Stimulated activated CD4-positive, alpha-beta T cell treated with anti-CD3 and anti-CD28 coated beads, Interleukin-12 subunit alpha, Interleukin-12 subunit beta, amount 100 ng/mL, for 48 hours (primary cell): ENCODE measurements at places on chromosomes 5 and 9.

DNA sequence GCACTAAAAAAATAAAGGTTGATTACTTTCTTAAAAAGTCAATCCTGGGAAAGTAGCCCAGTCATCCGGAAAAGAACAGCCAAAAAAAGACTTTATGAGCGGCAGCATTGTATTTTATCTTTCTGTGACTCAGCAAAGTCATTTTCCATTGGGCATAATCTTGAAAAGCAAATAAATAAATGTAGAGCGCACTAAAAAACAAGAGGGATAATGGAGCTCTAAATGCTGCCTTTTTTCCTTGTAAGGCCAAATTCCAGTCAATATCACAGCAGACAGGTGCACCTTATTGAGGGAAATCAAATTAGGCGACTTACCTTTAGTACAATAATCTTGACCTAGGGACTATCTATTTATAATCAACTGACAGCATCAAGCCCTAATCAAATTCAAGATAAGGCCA lies 266.8 kb downstream of the MTRR start:
- no peak for DNase-seq

DNA sequence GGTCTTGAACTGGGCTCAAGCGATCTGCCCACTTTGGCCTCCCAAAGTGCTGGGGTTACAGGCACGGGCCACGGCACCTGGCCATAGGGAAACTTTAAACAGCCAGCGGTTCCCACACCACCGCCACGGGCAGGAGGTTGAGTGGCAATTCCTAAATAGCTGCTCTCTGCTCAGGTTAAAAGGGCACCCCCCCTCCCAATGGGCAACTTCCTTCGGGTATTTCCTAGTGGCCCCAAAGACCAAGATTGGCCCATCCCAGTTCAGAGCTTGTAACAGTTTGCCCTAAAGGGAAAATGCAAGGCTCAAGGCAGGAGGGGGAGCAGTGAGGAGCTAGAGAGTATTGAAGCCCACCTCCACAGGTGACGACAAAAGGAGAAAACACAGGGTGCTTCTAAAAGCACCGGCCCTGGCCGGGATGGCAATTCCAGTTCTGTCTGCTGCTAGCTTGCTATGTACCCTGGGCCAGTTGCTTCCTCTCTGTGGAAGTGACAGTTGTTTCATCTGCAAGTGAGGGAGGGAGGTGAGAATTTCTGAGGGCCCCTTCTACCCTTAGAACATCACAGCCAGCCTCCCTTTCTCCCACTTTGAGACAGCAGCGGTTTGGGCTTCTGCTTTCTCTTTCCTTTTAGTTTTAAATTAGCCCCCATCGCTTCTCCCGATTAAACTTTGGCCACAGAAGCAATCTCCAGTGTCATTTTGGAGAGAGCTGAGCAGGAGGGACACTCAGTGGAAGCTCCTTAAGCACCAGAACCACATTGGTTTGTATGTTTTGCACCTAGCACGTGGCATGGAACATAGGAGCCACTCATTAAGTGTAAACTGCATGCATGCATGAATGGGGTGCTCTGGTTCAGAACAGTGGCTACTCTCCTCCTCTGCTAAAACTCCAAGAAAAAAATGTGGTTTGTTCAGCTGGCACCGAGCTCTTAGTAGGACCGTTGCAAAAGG lies 17.3 kb upstream of the TNIP1 start:
- DNase-seq, result no peak

GRCh38 chr9:130759738-130760137 lies 66.2 kb downstream of the EXOSC2 start:
- DNase-seq, result no peak

DNA sequence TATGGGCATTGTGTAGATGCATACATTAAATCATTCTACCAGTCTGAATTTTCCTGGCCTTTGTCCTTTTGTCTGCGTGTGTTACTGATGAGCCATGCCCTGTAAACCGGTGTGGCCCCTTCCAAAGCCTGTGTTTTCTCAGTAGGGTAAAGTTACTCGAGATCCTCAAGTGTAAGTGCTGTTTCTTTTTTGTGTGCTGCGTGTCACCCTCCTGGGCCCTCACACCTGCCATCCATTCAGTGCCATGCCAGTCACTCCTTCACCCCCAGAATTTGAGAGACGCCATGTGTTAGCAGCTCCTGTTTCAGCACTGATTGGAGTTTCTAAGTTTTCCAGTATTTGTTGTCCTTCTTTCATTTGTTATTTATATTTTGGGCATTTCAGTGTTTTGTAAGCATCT lies 288.2 kb downstream of the FANCC start:
- DNase-seq, result no peak

GRCh38 chr5:131482617-131483016 lies 152.4 kb downstream of the RAPGEF6 start:
- DNase-seq, result no peak

- peak; percentile 98 for DNase-seq
These were observed at the start of gene MXD3 for GRCh38 chr5:177311723-177312648. Gene MXD3, minus strand, starts transcription at chr5:177311898. Its CDS starts 68 bp downstream, at chr5:177311830.

DNA sequence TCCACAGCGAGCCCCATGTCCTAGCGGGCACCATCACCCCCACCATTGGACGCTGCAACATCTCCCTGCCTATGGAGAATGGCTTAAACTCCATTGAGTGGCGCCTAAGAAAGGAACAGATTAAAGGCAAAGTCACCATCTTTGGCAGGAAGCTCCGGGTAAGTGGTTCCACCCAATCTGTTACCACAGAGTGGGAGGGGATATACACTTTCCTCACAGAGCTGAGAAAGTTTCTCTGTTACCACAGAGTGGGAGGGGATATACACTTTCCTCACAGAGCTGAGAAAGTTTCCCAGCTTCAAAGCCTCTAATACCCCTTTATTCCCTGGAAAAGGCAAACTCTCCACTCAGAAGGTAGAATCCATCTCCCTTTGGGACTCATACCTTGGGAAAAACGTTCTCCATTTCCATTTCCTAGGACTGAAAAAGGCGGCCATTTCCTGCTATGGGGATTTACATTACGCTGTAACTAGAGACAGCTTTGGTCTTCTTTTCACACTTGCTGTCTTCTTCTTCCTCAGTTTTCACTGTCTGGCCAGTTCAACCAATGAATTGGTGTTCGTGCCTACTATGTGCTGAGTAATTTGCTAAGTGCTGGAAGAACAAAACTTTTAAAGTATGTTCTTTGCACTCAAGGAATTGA lies 63.4 kb upstream of the WWC1 start:
- peak; percentile 58 for DNase-seq

- DNase-seq, result no peak
These were observed 265.7 kb upstream of the PANK3 start for GRCh38 chr5:168844922-168845296.

DNA sequence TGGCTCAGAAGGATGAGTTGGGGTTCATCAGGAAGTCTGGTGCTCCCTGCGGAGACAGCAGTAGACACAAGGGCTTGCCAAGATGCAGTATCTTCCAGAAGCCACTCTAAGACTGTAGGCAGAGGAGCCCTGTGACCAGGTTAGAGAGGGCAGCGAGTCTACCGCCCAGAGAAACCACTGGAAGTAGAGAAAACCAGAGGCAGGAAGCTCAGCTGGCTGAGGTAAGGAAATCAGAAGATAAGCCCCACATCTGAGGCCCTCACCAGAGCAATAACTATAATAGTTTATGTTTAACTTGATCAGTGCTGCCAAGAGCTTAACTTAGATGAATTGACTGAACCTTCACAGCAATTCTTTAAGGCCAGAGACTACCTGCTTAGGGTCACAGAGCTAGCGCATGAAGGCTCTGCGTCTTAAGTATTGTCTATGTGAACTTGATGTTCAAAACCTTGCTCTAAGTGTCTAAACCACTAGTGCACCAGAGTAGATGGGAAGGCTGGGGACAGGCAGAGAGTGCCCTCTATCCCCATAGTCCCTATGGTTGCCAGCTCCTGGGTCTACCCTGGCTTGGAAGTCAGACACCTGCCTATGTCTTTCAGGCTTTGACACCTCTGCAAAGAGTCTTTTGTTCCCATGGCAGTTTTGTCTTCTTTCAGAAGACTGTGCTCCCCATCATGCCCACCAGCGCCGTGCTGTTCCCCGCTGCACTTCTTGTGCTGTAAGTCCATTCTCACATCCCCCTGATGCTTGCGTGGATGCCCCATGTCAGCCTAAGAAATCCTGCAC lies 228.2 kb upstream of the KLF4 start:
- DNase-seq, result no peak

DNA sequence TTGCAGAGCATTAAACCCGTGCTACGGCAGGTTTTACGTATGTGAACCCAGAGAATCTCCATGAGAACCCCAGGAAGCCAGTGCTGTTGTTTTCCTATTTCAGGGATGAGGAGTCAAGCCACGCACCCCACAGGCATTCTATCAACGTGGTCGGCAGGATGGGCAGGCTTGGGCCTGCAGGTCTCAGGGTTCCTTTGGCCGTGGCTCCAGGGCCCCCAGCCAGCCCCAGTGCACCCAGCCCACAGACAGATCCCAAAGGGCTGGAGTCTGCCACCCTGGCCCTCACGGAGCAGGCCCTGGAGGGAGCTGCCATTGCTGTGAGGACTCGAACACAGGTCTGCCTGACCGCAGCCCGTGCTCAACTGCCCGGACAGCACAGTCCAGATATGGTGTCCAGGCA lies 77.1 kb upstream of the STXBP1 start:
- DNase-seq, result no peak

DNA sequence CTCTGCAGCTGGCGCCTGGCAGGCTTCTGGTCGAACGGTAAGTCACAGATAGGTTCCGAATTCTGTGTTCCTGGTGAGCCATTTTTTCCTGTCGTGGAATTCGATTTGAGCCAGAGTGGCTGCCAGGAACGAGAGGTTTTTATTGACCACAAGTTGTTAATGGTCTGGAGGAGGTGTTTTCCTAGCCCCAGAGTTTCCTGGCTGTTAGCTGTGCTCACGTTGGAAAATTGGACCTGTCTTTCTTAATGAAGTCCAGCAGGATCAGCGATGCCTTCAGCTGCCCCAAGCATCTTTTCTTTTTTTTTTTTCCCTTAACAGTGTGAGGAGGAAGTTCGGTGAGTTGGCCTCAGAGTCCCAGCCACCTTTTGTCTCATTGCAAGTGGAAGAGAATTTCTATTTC lies 62.9 kb downstream of the COL5A1 start:
- DNase-seq, result no peak

DNA sequence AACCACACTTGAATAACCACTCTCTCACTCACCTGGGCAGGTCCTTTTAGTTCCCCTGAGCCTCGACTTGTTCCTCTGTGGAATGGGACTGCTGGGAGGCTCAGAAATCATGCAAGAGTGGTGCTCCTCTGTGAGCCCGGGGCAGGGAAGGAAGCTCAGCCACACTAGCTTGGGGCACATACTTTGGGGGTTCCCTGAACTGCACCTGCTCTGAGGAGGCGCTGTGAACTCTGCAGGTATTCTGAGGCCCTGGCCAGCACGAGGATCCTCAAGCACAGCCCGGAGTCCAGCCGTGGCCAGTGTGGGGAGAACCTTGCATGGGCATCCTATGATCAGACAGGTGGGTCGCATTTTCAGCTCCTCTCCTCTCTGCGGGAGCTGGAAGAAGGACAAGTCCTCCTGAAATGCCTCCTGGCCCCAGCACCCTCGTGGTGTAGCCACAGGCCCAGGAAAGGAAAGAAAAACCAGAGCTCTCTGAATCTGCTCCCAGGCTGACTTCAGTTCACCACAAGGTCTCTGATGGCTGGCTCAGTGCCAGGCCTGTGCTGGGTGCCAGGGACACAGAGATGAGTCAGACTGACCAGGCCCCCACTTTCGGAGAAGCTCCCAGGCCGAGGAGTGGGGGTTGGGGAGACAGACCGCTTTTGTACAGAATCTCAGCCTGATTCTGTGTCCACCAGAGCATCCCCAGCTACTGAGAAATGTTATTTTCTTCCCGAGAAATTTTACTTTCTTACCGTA lies 11.9 kb downstream of the GLIPR2 start:
- DNase-seq, result no peak

GRCh38 chr5:151223447-151224264 lies at the start of gene CCDC69:
Gene CCDC69, minus strand, starts transcription at chr5:151224092. Its CDS starts 122 bp downstream, at chr5:151223970.
- no peak for DNase-seq

DNA sequence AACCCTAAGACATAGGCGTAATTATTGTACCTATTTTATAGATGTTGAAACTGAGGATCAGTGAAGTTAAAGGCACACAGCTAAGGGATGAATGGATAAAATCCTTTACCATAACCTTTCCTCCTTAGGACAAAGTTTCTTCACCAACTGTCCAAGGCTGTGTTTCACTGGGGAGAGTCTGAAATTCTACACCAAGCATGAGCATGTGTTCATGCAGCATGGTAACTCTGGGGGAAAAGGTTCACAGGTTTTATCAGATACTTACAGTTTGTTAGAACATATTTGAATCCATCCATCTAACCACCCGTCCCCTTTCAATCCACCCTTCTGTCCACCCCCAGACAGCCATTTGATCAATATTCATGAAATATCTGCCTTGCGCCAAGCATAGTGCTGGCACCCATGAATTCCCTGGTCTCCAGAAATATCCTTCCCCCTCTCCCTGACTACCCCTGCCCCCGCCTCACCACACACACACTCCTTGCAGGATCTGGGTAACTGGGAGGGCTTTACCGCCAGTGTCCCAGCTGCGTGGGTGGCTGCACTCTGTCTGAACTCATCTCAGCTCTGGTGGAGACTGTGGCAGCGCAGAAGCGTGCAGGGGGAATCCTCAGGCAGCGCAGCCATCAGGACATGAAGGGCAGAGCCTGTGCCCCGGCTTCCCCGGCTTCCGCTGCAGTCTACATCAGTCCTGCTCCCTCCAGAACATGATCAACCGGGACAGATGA lies 6.3 kb upstream of the KCNIP1 start:
- DNase-seq, result no peak

DNA sequence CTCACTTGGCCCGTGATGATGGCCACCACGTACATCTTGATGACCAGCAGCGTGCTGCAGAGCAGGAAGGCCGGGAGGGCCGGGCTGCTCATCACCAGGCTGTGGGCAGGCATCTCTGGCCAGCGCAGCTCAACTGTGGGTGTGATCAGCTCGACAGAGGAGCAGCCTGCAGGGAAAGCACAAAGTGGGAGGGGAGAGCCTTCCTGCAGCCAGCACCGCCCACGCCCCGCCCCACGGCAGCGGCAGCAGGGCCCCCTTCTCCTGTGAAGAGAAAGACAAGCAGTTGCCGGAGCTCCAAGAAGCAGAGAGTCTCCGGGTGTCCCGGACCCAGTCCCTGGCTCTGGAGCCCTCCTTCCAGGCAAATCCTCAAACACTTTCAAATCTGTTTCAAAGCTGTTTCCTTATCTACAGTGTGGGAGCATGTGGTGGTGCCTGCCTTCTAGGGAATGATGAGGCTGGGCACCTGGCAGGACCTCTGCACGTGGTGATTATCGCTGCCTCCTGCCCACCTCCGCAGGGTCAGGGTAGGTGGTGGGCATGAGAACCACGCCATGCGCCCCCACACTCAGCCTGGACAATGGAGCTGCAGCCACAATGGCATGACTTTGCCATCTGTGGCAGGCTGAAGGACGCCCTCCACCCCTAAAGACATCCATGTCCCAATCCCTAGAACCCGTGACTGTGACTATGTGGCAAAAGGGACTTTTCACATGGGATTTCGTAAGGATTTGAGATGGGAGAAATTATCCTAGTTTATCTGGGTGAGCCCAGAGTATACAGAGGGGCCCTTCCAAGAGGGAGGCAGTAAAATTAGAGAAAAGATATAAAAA lies at the start of gene PTGES:
Gene PTGES (minus strand): TSS at position 143 of the 830 bp plus-strand sequence. CDS start 30 bp downstream, at position 113.
- peak; percentile 47 for DNase-seq

- DNase-seq, result no peak
These were observed 42.1 kb downstream of the PCDH1 start for GRCh38 chr5:141835928-141836670.
